ENCODE measurements at places on chromosomes 4 and X. TPM values are rescaled to one million over a fixed set of nuclear protein-coding genes. Genes with fewer than 3 reads are reported as not detected.

GRCh38 chrX:150648296-150648940, 44.8 kb upstream of the MTMR1 start:
- DNase-seq = no peak
- H3K27me3 ChIP-seq = no peaks in the 10 kb centered on the region
- no peak overlapping the region for H3K27ac ChIP-seq
- no peaks in the 10 kb centered on the region for H3K36me3 ChIP-seq
- H3K4me3 ChIP-seq = no peak overlapping the region
- H3K4me1 ChIP-seq = no peaks in the 10 kb centered on the region

GRCh38 chr4:1170156-1170975, 2.0 kb downstream of the SPON2 start:
- H3K4me1 ChIP-seq = peaks cover 22% of the 10 kb centered on the region
- DNase-seq = no peak
- H3K27me3 ChIP-seq = peaks cover 11% of the 10 kb centered on the region
- H3K27ac ChIP-seq = no peak overlapping the region
- no peaks in the 10 kb centered on the region for H3K36me3 ChIP-seq

- H3K36me3 ChIP-seq = no peaks in the 10 kb centered on the region
- H3K4me3 ChIP-seq = no peak overlapping the region
- no peak for DNase-seq
- H3K27me3 ChIP-seq = no peaks in the 10 kb centered on the region
- no peak overlapping the region for H3K27ac ChIP-seq
Observed at GRCh38 chrX:123477673-123478072, 255.2 kb downstream of the THOC2 start.

- no peaks in the 10 kb centered on the region for H3K27me3 ChIP-seq
- no peak for DNase-seq
- no peak overlapping the region for H3K4me3 ChIP-seq
- H3K36me3 ChIP-seq = no peaks in the 10 kb centered on the region
- no peak overlapping the region for H3K27ac ChIP-seq
Observed at GRCh38 chr4:123698556-123698955, 302.0 kb downstream of the SPRY1 start.

- no peak overlapping the region for H3K4me3 ChIP-seq
- H3K36me3 ChIP-seq = no peaks in the 10 kb centered on the region
- no peaks in the 10 kb centered on the region for H3K27me3 ChIP-seq
- no peak for DNase-seq
- no peak overlapping the region for H3K27ac ChIP-seq
Observed at GRCh38 chr4:74266081-74266480, 42.2 kb upstream of the EPGN start.

GRCh38 chrX:72307646-72308051, 1.9 kb upstream of the CITED1 start:
- no peak overlapping the region for H3K27ac ChIP-seq
- peak overlapping the region; percentile 53 for H3K4me3 ChIP-seq
- DNase-seq = no peak
- no peaks in the 10 kb centered on the region for H3K36me3 ChIP-seq
- peaks cover 14% of the 10 kb centered on the region for H3K4me1 ChIP-seq

GRCh38 chr4:92122911-92123310, 180.9 kb upstream of the GRID2 start:
- H3K4me3 ChIP-seq = no peak overlapping the region
- H3K27ac ChIP-seq = no peak overlapping the region
- no peaks in the 10 kb centered on the region for H3K36me3 ChIP-seq
- H3K27me3 ChIP-seq = no peaks in the 10 kb centered on the region
- no peaks in the 10 kb centered on the region for H3K4me1 ChIP-seq

Gene MAGEA9B
- not detected for total RNA-seq

- H3K27ac ChIP-seq = no peak overlapping the region
- no peaks in the 10 kb centered on the region for H3K4me1 ChIP-seq
- no peak for DNase-seq
Observed at GRCh38 chr4:77636902-77637301, 31.3 kb downstream of the CXCL13 start.

- no peaks in the 10 kb centered on the region for H3K4me1 ChIP-seq
- no peaks in the 10 kb centered on the region for H3K27me3 ChIP-seq
- no peak overlapping the region for H3K27ac ChIP-seq
- no peaks in the 10 kb centered on the region for H3K36me3 ChIP-seq
Observed at GRCh38 chr4:118997601-118998000, 108.9 kb downstream of the SYNPO2 start.

DNA sequence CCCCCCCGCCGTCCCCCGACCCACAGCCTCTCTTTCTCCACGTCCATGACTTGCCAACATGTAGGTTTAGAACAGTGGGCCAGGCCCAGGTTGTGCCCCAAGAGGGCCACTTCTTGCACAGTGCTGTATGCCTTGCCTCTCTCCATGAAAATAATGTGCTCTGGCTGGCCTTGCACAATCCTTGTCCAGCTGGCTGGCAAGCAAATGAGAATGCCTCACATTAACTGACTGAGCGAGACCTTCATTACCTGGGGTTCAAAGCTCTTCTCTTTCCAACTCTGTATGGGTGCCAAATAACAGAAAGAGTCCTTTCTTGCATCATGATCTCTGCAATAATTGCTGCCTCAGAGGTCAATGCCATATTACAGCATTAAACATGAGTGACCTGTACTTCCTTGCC, 416.6 kb downstream of the FGF13 start:
- H3K36me3 ChIP-seq = no peaks in the 10 kb centered on the region
- H3K4me3 ChIP-seq = no peak overlapping the region
- DNase-seq = no peak
- no peaks in the 10 kb centered on the region for H3K27me3 ChIP-seq
- no peak overlapping the region for H3K27ac ChIP-seq

Gene POF1B
- 0.46 TPM for total RNA-seq

Gene TNIP3
- total RNA-seq = 1.9 TPM

DNA sequence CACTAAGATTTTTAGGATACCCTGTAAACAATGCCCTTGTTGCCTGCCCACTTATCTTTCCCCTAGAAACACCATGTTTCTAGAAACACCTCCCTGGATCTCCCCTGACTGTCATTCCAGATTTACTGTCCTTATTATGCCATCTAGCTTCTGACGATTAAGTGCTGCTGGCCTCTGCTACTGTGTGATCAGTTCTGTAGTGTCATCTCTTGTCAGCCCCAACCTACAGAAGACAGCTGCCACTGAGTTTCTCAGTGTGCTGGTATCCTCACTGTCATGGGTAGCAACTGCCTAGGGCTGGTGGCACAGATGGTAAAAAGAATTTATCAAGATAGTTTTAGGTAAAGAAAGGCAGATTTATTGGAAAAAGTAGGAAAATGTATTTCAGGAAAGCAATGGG, 68.7 kb upstream of the WWC2 start:
- H3K4me1 ChIP-seq = no peaks in the 10 kb centered on the region
- no peaks in the 10 kb centered on the region for H3K36me3 ChIP-seq
- H3K27ac ChIP-seq = no peak overlapping the region
- H3K27me3 ChIP-seq = no peaks in the 10 kb centered on the region
- H3K4me3 ChIP-seq = no peak overlapping the region

Gene C4orf54
- not detected for total RNA-seq

- no peak overlapping the region for H3K4me3 ChIP-seq
- H3K36me3 ChIP-seq = no peaks in the 10 kb centered on the region
- H3K4me1 ChIP-seq = no peaks in the 10 kb centered on the region
- H3K27me3 ChIP-seq = no peaks in the 10 kb centered on the region
- no peak overlapping the region for H3K27ac ChIP-seq
Observed at GRCh38 chr4:4727536-4727935, 131.9 kb upstream of the MSX1 start.

Gene RAB9B
- total RNA-seq = 0.40 TPM

Gene CENPE
- total RNA-seq = 2.8 TPM

DNA sequence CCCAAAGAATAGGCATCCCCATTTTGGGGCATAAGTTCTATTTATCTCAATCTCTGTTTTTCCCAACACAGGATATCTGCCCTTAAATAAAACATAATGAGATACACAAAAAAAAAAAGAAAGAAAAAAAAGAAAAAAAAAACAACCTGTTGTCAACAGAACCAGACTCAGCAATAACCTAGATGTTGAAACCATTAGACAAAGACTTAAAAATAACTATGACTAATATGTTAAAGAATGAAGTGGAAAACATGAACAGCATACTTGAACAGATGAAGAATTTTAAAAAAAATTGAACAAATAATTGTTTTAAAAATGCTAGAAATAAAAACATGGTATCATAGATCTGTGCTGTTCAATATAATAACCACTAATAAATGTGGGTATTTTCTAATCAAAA, 93.4 kb upstream of the RXFP1 start:
- H3K4me3 ChIP-seq = no peak overlapping the region
- H3K27ac ChIP-seq = no peak overlapping the region
- no peak for DNase-seq
- H3K4me1 ChIP-seq = no peaks in the 10 kb centered on the region
- H3K36me3 ChIP-seq = no peaks in the 10 kb centered on the region
- no peaks in the 10 kb centered on the region for H3K27me3 ChIP-seq

- no peaks in the 10 kb centered on the region for H3K4me1 ChIP-seq
- H3K27ac ChIP-seq = no peak overlapping the region
- H3K4me3 ChIP-seq = no peak overlapping the region
- H3K36me3 ChIP-seq = no peaks in the 10 kb centered on the region
- no peak for DNase-seq
Observed at GRCh38 chr4:82661181-82661992, 99.6 kb upstream of the TMEM150C start.

Gene PGRMC2
- total RNA-seq = 42.6 TPM

Gene RRAGB
- total RNA-seq = 15.8 TPM

DNA sequence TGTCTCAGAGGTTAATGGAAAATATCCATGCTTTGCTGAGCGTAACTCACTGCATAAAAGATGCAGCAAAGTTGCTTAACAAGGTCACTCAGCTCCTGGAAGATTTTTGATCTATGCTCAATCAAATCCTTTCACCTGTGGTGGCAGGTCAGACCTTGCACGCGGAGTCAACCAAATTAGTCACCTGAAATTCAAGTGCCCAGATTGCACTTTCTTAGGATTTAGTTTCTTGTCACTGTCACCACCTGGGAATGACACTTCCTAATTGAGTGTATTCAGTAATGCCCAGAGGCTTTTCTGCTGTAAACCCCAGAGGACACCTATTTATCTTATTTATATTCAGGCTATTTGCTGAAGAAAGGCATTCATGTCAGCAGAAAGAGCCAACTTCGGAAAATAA, 215.8 kb upstream of the SMIM31 start:
- no peak overlapping the region for H3K27ac ChIP-seq
- no peaks in the 10 kb centered on the region for H3K27me3 ChIP-seq
- no peaks in the 10 kb centered on the region for H3K36me3 ChIP-seq
- DNase-seq = no peak
- H3K4me1 ChIP-seq = no peaks in the 10 kb centered on the region
- H3K4me3 ChIP-seq = no peak overlapping the region

Gene ATP2B3
- not detected for total RNA-seq

DNA sequence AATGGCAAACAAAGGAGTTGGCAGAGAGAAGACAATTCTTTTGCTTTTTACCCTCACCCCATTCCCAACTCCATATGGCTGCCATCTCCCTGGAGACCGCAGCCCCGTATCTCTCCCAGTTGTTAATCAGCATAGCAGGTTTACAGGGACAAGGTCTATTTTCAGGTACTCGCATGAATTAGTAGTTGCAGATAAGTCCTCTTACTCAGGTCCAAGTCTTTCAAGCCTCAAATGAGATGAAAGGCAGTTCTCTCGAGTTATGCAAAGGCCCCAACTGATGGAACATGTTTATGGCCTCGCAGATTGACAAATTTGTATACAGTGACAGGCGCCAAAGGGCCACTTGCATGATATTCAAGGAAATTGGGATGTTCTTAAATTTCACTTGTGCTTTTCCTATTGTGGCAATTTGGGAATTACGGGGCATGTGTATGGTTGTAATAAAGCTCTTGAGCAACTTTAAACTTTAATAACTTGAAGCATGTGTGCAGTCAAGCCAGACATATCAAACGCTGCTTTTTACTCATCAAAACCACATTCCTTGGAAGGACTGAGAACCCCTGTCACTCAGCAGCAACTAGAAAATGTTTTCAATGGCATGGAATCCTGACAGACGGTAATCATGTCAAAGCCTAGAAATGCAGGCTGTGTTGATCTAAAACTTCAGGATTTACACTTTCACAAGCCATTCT, 45.1 kb downstream of the KDR start:
- H3K4me1 ChIP-seq = no peaks in the 10 kb centered on the region
- H3K4me3 ChIP-seq = no peak overlapping the region
- no peaks in the 10 kb centered on the region for H3K36me3 ChIP-seq
- H3K27ac ChIP-seq = no peak overlapping the region

Gene EGFL6
- not detected for total RNA-seq

Gene EREG
- 10.3 TPM for total RNA-seq

Measured in naive thymus-derived CD4-positive, alpha-beta T cell (primary cell).